Activated naive CD4-positive, alpha-beta T cell treated with anti-CD3 and anti-CD28 coated beads, Interleukin-2, amount 10 ng/mL, durations not matched to agents 5 hours and 36 hours (primary cell): ENCODE measurements at places on chromosomes 5 and 9. TPM values are rescaled to one million over a fixed set of nuclear protein-coding genes. Genes with fewer than 3 reads are reported as not detected.

Gene IFNA21
- not detected for total RNA-seq

Gene OR2V1
- not detected for total RNA-seq

Gene ANKRD34B
- total RNA-seq, result not detected

Gene TCF7
- 310 TPM for total RNA-seq

Gene COL23A1
- 0.19 TPM for total RNA-seq

Gene REEP2
- total RNA-seq, result 1.1 TPM

Gene PCSK1
- total RNA-seq, result not detected

Gene CDH12
- total RNA-seq, result not detected

Gene MLANA
- not detected for total RNA-seq

Gene SGCD
- total RNA-seq, result not detected

Gene PRR16
- not detected for total RNA-seq

Gene C5orf52
- total RNA-seq, result not detected

Gene ANKRD20A1
- 0.43 TPM for total RNA-seq

Gene PRR7
- total RNA-seq, result 8.4 TPM

Gene EDIL3
- not detected for total RNA-seq

Gene C9orf50
- not detected for total RNA-seq

Gene SPATA31C1
- total RNA-seq, result not detected
